Activated naive CD4-positive, alpha-beta T cell treated with anti-CD3 and anti-CD28 coated beads, Interleukin-2, amount 50 U/mL, for 16 hours (primary cell): ENCODE measurements at places on chromosomes 11 and 22.
A peak's percentile ranks its signal among the peaks of the same experiment; 100 is the strongest.

DNA sequence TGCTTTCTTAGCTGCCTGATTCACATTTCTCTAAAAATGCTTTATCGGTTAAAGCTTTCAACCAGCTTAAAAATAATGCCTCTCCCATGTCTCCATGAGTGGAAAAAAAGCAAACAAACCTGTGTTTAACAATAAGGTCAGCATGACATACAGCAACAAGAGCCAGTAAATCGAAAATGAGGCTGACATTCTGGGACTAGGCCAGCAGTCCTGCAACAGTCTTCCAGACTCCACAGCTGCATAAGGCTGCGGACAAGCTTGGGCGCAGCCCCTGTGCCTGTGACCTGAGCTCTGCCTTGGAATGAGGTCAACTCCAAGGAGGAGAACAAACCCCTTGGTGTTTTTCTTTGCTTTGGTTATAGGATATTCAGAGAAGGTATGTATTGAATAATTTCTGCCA lies 95.5 kb downstream of the PGR start:
- DNase-seq = no peak

DNA sequence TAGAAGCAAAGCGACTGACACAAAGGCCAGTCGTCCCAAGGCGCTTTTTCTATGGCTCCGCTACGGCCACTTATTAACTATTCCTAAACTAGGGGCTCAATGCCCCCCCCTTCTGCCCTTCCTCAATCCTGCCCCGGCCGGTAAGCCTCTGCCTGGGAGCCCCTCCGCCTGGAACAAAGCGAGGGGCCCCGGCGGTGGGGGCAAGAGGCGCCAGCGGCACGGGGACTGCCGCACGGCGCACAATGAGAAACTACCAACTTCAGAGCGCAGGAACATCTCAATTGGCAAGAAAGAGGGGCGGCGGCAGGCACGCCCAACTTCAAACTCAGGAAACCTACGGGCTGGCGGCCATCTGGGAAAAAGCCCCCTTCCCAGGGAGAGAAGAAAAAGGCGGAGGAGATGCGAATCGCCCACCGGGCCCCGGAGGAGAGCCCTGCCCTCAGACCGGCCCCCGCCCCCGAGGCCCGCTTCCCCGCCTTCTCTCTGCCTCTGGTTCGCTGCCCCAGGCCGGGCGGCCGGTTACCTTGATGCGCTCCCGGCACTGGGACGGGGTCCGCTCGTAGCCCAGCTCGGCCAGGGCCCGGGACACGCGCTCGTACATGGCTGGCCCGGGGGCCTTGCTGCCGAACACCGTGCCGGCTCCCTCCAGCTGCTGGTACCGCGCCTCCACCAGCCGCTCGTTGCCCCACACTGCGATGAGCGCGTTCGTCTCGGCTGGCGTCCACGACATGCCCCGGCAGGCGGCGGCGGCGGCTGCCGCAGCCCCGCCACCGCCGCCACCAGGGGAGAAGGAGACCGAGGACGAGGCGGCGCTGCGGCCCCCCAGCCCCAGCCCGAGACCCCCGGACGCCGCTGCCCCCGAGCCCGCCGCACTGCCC lies 619 bp downstream of the MSANTD2 start:
- DNase-seq = peak; percentile 43

DNA sequence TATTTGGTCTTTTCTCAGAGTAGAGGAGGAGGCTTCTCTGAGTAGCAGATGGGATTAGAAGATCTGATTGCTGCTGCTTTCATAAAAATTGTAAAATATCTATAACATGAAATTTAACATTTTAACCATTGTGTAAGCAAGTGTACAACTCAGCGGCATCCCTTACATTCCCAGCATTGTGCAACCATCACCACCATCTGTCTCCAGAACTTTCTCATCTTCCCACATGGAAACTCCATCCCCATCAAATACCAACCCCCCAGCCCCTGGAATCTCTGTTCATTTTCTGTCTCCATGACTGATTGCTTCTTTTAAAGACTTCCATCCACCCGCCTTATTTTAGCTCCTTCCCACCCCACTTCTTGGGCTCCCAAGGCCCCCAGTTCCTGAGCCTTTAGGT lies 32.3 kb downstream of the MRGPRD start:
- DNase-seq = no peak

GRCh38 chr11:68934321-68934645 lies 30.6 kb downstream of the IGHMBP2 start:
- DNase-seq = no peak

GRCh38 chr11:12421386-12421785 lies 44.0 kb downstream of the PARVA start:
- DNase-seq = no peak

- no peak for DNase-seq
These were observed 112.8 kb downstream of the TRPC6 start for GRCh38 chr11:101470881-101471520.

DNA sequence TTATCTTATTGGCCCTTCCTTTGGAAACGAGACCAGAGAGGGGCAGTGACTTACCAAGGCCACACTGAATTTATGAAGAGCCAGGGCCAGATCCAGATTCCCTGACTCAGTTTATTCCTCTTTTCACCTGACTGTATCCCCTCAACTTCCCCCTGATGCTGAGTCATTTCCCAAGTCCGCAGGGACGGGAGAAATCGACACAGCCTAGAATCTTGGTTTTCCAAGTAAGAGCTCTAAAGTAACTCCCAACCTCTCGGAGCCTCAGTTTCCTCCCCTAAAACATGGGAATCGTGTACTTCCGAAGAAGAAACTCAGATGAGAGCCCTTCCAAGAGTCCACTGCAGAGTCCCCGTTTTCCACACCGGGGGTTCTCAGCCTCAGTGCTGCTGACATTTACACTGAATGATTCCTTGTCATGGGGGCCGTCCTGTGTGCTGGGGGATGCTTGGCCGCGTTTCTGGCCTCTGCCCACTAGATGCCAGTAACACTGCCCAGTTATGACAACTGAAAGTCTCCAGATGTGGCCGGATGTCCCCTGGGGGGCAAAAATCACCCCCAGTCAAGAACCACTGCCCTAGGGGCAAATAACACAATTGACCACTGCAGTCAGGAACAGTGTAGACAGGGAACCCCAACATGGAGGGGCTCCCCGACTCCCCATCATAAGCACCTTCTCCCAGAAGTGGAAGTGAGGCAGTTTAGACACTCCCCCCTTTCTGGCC lies 11.2 kb downstream of the MPST start:
- DNase-seq = no peak

GRCh38 chr11:44305470-44306051 lies 4.4 kb downstream of the ALX4 start:
- DNase-seq = peak; percentile 20
